Caco-2 (cell line): ENCODE measurements at places on chromosomes 2 and 18. TPM values are rescaled to one million over a fixed set of nuclear protein-coding genes. Genes with fewer than 3 reads are reported as not detected.

GRCh38 chr2:157751462-157752058 is 122.9 kb upstream of the ACVR1C start:
- peak; percentile 30 for DNase-seq

DNA sequence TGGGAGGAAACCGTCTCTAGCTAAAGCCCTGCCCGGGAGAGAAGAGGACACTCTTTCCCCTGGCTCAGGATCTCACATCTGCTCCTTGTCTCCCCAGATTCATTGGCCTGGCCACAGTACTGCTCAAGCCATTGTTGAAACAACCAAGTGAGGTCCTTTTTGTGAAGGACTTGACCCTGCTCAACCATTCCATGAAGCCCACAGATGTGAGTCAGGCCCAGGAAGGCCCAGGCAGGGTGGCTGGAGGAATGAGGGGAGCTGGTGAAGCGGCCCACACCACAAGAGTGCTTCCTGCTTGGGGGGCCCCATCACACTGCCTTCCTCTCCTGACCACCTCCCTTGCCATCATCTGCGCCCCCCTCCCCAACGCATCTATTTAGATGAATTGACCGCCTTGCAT is 5.1 kb downstream of the FER1L5 start:
- no peak for DNase-seq

DNA sequence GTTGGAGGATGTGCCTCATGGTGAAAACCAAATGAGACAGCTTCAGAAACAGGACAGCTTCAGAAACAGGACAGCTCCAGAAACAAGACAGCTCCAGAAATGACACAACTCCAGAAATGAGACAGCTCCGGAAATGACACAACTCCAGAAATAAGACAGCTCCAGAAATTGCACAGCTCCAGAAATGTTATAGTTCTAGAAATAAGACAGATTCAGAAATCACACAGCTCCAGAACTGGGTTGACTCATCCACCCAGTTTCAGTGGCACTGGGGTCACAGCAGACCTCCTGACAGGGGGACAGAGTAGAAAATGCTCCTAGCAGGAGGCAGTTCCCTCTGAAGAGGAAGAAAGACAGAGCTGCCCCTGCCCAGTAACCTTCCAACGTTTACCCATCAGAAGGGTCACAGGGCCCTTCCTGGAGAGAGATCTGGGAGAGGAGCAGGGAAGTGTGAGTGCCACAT is 26.9 kb upstream of the COL6A3 start:
- DNase-seq, result no peak

- no peak for DNase-seq
Measured at GRCh38 chr2:185222311-185222710, 516.3 kb upstream of the FSIP2 start.

DNA sequence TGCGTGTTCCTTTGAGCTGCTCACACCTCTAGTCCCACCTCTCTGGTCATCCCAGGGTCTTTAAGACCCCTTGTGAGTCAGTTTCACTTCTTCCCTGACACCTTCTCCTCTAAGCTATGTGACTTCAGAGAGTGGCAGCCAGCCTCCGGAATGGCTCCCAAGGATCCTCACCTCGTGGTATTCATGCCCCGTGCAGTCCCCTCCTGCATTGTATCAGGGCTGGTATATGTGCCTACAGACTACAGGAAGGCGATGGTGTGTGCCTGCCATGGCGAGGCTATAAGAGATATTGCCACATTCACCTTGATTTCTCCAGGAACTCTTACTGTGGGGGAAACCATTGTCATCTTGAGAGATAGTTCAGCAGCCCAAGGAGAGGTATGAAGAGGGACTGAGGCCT is 128.0 kb upstream of the SMAD2 start:
- DNase-seq, result no peak

TGFA gene
- total RNA-seq, result 0.32 and 0.70 TPM in 2 replicates

LIMS2 gene
- 9.6 and 10.0 TPM in 2 replicates for total RNA-seq

MOGAT1 gene
- not detected in 2 replicates for total RNA-seq

NT5DC4 gene
- total RNA-seq, result 3.3 and 4.0 TPM in 2 replicates

CFAP65 gene
- 0.34 and 0.77 TPM in 2 replicates for total RNA-seq
